SJSA1 (cell line): ENCODE measurements at places on chromosomes 5 and 9.
A peak's percentile ranks its signal among the peaks of the same experiment; 100 is the strongest.

DNA sequence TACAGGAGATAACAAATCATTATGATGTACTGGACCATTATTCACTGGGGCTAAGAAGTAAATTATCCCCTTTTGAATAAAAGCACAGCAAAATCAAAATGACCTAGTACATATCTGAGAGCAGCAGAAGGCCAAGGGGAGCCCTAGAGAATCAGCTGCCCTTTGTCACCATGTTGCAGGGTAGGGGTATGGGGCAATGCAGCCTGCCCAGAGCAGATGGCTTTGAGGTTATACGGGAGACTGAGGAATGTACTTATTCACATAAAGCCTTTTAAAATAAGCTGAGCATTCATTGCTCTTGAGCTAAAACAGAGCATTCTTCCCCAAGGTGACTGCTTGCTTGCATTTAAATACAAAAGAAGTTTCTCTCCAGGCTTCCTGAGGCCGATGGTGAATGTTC is 2.6 kb upstream of the TNFAIP8 start:
- DNase-seq: no peak

GRCh38 chr5:82354543-82354942 is 76.4 kb upstream of the RPS23 start:
- DNase-seq: no peak

DNA sequence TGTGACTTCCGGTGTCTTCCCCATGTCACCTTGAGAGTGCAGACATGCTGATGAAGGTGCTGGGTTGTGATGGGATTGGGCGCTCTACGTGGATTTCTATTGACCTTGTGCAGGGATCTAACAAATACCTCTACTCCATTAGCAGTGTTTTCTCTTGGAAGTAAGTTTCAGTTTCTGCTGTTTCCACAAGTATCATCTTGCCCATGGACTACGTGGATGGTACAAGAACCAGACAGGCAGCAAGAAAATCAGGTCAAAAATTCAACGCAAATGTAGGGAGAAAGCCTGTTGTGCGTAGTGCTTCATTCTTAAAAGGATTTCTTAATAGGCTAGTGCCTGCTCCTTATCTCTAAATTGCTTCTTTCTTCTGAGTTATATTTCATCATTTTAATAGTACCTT is 60.8 kb downstream of the AOPEP start:
- DNase-seq: no peak

- no peak for DNase-seq
Measured at GRCh38 chr5:100574716-100575115, 39.5 kb downstream of the FAM174A start.

DNA sequence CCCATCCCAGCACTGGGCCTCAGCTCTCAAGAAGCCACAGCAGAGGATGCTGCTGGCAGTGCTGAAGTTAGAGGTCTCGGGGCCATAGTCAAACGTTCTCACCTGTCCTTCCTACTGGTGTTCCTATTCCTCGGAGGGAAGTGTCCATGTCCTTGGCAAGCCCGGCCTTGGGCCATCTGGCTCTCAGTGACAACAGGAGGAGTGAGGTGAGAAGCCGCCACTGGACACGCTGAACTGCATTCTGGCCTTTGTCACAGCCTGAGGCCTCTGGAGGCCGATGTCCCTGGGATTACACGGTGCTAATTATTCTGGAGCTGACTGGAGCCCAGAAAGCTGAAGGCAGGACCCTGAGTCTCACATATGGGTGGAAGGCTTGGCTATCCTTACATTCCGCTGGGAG is 92.5 kb downstream of the OLFM1 start:
- no peak for DNase-seq

- DNase-seq: peak; percentile 66
Measured at GRCh38 chr9:130128733-130129431, 43.3 kb upstream of the NCS1 start.

GRCh38 chr5:128014578-128014977 is 69.0 kb upstream of the SLC12A2 start:
- DNase-seq: no peak

DNA sequence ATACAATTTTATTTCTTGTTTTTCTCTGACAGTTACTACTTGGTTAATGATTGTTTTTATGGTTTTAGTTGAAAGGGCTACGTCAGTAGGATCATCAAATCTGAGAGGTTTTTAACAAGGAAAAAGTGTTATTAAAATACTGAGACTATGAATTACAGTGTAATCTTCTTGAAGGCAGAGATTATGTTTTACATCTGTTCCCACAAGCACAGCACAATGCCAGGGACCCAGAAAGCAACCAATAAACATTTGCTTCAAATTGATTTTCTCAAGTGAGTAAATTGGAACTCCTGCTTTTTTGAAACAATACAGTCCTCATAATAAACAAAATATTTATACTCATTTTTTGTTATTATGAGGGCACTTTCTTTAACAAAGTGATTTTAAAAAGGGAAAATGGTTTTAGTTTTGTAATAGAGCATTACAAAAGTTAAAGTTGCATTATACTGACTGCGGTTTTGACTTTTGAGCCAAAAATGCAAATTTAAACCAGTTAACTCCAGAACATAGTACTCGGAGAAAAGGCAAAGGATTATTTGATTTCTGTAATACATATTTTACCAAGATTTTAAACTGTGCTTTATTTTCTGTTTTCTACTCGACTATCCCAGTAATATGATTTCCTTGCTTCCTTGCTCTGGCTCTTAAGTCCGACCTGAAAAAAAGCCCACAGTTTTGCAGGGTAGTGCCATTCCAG is 176.9 kb downstream of the GDNF start:
- DNase-seq: no peak

- no peak for DNase-seq
Measured at GRCh38 chr5:33258553-33258952, 182.2 kb upstream of the TARS1 start.

GRCh38 chr9:103397868-103398600 is 402.9 kb downstream of the CYLC2 start:
- no peak for DNase-seq

DNA sequence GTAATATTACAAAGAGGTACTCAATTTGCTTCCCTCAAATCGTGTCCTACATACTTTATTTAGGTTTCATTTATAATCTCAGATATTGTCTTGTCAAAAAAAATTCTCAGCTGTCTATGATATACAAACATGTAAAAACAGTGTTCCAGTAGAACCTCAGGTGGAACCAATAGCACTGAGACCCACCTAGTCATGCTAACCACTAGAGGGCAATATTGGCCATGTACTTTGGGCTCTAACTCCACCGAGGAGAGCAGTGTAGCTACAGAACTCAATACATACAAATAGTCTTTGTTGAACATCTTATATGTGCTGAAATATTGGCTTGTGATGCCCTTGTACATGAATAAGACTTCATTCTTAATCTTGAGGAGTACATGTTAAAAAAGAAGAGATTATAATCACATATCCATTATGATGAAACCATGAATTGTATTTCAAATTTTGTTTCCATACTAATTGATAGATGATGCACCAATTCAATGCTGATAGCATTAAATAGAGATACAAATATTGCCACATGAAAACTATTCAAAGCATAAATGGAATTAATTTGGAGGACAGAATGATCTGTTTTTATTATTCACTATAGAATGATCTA is 71.2 kb upstream of the CNTLN start:
- DNase-seq: no peak

GRCh38 chr5:5494489-5495402 is 72.3 kb downstream of the ICE1 start:
- no peak for DNase-seq

DNA sequence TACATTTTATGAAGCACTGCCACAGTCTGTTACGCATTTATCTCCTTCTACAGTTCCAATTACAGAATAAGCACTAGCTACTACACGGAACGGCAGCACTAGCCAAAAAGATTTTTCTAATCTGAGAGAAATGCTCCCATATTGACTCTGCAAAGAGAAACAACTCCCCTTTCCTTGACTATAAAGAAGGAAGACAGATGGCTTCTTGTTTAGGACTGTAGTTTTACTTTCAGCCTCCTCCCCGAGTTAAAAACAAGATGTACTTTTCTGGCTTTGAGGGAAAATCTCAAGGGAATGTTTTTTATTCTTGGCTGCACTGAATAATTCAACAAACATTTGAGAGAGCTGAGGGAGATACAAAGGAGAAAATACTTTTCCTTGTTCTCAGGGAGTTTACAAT is 1.9 kb upstream of the SLC44A1 start:
- no peak for DNase-seq

- no peak for DNase-seq
Measured at GRCh38 chr9:117413346-117414219, 1.3 kb downstream of the ASTN2 start.

GRCh38 chr9:6384732-6385131 is 28.3 kb upstream of the UHRF2 start:
- DNase-seq: no peak

- no peak for DNase-seq
Measured at GRCh38 chr5:91244380-91245073, 138.6 kb downstream of the ARRDC3 start.
